NCI-H82 (cell line): ENCODE measurements at places on chromosomes 12 and 14.
A peak's percentile ranks its signal among the peaks of the same experiment; 100 is the strongest.

DNA sequence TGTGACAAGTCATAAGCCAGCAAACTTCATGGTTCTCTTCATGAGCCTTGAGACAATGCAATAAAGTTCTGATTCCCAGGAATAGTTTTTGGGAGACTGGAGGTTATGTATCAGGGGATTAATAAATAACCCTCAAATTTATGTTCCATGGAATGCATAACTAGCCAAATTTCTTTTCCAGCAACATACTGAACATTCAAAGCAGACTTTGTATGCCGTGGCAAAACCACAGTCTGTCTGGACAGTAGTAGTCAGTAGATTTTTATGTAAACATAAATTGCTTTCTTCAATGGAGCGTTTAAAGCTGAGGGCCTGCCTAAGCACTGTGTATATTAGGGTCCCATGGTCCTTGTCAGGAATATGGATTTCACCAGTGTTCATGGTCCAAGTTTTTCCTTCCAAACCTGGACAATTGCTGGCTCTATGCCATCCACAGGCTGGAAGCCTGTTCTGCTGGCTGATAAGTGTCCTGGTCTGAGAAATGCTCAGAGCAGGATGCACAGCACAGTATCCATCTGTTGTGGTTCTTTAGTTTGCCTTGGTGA is 144.9 kb downstream of the SRGAP1 start:
- no peak for DNase-seq

DNA sequence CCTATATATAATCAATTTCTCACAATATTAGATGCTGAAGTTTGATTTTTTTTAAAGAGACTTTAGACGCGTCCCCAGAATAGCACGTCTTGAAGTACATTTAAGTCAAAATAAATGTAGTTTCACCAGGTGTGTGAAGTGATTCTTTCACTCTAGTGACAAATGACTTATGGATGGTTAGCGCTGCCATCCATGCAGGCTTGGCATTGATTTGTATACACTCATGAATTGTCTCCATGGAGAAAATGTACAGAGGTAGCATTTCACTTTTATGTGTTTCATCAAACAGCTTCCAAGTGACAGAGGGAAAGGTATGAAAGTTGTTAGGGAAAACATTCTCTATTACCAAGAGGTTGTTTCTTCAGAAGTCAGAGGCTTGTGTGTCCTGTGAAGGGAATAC is 360.8 kb downstream of the PDZRN4 start:
- DNase-seq, result no peak

- peak; percentile 14 for DNase-seq
These were observed 18.9 kb downstream of the PPP1R13B start for GRCh38 chr14:103828315-103828967.

- DNase-seq, result no peak
These were observed 25.5 kb downstream of the SCARB1 start for GRCh38 chr12:124837958-124838803.

- no peak for DNase-seq
These were observed 581.3 kb downstream of the TMEM121 start for GRCh38 chr14:106107703-106108102.

DNA sequence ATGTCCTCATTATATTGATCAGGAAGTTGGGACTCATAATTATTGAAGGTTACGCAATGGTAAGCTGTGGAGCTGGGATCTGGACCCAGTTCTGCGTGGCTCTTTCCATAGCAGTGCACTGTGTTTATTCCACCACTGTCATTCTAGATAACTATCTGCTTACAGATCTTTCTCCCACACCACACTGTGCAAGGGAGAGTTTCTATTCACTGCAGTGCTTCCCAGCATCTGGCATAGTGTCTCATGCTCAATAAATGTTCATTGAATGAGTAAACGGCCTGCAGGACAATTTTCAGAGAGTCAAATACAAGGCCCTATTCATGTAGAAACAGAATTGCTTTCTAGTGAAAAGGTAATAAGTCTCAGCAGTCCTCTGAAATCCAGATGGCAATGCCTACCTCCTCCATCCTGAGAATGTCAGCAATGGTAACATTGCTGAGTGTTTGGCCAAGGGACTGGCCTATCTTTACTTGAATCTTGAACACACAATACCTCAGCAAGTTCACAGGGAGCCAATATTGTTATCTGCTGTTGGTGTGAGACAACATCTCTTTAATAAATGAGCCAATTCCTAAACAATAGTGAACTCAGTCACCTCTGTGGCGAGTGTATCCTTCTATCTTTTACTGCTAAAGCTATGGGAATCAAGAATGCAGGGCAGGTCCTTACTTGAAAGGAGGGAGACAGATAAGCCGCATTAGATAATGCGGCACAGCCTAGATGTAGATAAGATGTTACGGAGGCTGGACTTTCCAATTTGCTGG is 332.4 kb upstream of the PRICKLE1 start:
- DNase-seq, result no peak

- no peak for DNase-seq
These were observed 151.7 kb downstream of the SLC38A4 start for GRCh38 chr12:46674129-46674528.

- DNase-seq, result no peak
These were observed 30.6 kb downstream of the RASSF9 start for GRCh38 chr12:85805654-85806053.

DNA sequence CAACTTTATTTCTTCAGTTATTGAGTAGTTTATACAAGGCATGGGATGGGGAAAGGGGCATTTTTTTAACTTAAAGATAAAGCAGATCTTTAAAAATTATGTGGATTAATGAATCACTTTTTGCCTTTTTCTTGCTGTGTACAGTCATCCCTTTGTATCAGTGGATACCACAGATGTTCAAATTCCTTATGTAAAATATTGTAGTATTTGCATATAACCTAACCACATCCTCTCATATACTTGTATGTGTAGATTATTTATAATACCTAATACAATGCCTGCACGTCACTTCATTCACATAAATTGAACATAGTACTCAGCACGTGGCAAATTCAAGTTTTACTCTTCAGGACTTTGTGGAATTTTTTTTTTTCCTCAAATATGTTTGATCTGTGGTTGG is 66.5 kb upstream of the MON2 start:
- DNase-seq, result no peak

- DNase-seq, result no peak
These were observed 37.7 kb upstream of the TXNRD1 start for GRCh38 chr12:104177663-104178501.
